ENCODE measurements at places on chromosomes 16 and 17. TPM values are rescaled to one million over a fixed set of nuclear protein-coding genes. Genes with fewer than 3 reads are reported as not detected.

DNA sequence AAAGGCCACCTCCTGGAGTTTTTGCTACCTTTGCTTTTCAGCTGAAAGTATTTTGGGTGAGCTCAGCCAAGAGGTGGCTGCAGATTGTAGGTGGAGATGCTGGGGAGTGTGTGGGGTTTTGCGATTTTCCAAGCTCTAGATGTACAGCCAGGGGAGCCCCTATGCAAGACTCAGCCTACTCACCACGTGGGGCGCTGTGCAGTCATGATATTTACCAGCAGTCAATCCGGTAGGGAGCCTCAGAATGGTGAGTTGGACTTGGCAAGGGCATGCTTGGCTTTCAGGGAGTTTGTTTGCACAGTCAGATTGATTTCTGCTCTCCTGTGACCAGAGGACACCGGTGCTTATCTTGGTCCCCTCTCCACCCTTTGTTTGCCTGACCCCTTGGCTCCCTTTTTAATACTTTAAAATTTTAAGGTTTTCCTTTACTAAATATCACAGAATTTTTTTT, 175.3 kb downstream of the UTP18 start:
- DNase-seq: peak; percentile 72

GRCh38 chr16:21267298-21267697, 10.8 kb downstream of the CRYM start:
- no peak for DNase-seq

DNA sequence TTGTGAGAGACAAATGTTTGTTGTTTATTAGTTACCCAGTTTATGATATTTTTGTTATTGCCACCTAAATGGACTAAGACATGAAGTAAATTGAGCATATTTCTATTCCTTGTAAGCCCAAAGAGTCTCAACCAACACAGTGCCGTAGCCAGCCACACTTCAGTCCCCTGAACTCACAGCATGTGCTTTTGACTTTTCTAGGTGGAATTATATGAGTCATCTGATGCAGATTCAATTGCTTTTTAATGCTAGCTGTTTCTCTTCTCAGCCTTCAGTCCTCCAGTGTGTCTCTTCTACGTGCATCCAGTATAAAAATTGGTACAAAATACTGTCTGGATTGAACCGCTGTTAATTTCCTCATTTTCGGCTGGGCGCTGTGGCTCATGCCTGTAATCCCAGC, 39.0 kb downstream of the IQCK start:
- no peak for DNase-seq

DNA sequence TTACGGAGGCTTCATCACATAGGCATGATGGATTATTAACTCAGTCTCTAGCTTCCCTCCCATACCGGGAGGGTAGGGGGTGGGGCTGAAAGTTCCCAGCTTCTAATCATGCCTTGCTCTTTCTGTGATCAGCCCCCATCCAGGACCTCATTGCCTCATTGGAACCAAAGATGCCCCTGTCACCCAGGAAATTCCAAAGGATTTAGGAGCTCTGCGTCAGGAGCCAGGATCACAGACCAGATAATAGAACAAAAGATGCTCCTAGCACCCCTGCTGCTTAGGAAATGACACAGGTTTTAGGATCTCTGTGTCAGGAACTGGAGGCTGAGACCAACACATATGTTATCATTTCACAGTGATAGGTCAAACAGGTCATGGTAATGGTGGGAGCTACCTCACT, 9.7 kb downstream of the USB1 start:
- no peak for DNase-seq

ABCA6 gene
- polyA plus RNA-seq: 33.0 TPM

SMARCD2 gene
- polyA plus RNA-seq: 27.9 TPM

PPY gene
- not detected for polyA plus RNA-seq

DNA sequence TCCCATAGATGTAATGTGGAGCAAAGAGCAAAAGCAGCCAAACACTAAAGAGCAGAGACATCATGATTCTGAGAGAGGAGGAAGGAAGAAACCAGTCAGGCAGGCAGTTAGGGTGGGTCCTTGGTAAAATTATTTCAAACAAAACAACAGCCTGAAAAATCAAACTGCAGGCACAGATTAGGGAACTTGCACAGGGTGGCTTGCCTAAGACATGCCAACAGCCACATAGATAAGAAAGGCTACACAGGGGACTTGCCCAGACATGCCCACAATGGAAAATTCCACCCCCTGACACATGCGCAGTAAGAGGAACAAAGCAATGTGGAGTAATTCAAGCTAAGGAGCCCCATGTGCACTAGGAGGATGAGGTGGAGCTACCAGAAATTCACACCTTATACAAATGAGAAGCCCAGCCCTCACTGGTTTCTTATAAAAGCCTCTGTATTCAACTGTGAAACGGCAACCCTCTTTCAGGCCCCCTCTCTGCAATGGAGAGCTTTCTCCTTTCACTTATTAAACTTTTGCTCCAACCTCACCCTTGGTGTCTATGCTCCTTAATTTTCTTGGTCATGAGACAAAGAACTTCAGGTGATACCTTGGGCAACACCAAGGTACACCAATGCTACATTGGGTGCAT, 7.3 kb upstream of the GAS7 start:
- DNase-seq: no peak

GRCh38 chr17:3890082-3890877, 2.6 kb downstream of the CAMKK1 start:
- peak; percentile 82 for DNase-seq

GRCh38 chr17:10048629-10049350, 143.7 kb upstream of the RCVRN start:
- no peak for DNase-seq

C17orf78 gene
- polyA plus RNA-seq: not detected

KRTAP4-4 gene
- not detected for polyA plus RNA-seq

DNA sequence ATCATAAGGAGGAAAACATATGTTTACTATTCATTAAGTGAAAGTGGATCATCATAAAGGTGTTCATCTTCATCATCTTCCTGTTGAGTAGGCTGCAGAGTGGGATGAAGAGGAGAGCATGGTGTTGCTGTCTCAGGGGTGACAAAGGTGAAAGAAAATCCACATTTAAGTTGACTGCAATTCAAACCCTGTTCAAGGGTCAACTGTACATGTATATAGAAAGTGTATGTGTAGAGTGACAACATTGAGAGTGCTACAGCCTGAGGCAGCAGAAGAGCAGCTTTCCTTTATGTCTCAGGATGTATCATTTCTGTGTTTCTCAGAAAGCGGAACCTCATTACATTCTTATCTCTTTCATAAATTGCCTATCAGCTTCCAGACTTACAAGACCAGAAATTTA, 17.2 kb downstream of the ORC6 start:
- DNase-seq: no peak

DNA sequence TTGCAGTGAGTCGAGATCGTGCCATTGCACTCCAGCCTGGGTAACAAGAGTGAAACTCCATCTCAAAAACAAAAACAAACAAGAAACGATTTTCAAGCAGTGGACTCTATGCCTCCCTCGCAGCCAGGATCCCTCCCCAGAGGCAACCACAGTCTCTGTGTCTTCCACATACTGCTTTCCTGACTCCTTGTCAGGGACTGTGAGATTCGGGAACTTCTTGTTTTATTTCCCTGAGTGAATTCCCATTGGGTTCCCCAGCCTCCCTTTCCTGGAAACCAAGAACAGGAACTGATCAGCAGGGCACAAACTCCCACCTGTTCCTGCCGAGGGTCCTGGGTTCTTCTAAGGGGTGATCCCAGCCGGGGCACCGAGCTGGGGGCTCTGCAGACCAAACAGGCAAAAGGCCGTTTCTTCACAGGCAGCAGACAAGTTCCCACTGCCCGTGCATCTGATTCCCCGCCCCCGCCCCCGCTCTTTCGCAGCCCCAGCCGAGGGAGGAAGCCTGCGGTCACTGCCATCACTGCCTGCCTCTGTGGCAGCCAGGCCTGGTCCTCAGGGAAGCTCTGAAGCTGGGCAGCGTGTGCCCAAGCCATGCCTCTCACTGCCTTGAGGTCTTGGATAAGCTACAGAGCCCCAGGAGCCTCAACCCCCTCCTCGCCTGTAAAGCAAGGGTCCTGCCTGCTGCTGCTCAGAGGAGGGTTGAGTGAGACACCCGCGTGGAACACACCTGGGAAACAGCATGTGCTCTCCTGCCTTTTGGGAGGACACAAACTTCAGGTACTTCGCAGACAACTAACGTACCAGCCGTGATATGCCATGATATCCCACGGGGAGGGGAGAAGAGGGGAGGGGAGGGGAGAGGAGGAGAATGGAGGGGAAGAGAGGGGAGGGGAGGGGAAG, 5.5 kb upstream of the PIEZO1 start:
- no peak for DNase-seq

C1QTNF8 gene
- polyA plus RNA-seq: 0.05 TPM

GRCh38 chr17:65920996-65921395, 270.9 kb downstream of the CEP112 start:
- no peak for DNase-seq

NPIPB6 gene
- polyA plus RNA-seq: 0.45 TPM

DNA sequence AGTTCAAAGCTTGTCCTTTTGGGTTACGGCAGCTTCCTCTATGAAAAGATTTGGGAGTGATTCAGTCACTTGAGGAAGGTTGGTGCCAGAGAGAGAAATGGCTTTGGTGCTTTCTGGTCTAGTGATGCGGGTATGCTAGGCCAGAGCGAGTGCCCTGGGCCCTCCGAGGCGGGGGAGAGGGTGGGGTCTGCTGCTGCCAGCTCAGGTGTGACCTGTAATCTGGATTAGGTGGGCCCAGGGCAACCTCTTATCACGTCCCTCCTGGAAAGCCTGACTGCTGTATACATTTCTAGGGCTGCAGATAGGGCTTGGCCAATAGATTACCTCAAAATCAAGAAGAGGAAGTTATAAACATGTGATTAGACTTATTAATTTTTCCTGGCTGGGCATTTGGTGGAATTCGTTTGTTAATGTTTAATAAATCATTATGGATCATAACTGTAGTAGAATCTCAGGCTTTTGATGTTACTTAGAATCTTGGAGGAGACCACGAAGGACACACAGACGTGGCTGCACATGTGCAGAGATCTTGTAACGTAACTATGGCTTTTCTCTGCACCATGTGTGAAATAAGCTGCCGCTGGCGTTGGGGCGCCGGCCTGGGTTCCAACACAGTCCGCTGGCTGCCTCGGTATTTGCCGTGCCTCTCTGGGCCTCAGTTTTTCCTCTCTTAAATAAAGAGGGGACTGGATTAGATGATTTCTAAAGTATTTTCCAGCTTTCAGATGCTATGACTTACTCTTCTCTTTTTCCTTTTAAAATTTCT, 1.2 kb downstream of the IRF8 start:
- no peak for DNase-seq

GRCh38 chr16:80006241-80007215, 406.0 kb upstream of the MAF start:
- DNase-seq: no peak

DNA sequence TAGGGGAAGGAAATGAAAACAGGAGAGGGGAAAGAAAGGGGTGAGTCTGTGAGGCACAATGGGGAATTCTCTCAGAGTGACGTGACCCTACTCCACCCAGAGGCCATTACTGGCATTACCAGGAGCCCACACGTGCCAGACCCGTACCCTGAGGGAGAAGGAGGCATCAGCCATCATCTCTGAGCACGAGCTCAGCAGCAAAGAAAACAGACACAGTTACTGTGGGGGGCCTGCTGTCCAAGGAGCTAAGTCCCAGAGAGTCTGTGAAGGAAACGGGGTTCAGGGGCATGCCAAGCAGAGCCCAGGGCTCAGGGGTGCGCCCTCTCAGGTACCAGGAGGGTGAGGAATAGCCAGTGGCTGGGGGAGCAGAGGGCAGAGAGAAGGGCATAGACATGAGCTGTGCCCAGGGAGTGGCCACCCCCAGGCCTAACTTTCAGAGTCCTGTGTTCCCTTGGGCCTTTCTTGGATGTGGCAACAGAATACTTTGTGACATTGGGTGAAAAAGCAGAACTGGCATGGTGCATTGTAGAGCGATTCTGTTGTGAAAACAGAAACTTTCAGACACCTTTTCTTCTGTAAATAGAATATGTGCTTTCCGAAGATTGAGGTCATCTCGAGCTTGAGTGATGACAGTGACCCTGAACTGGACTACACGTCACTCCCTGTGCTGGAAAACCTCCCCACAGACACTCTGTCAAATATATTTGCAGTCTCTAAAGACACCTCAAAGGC, 11.3 kb downstream of the TAF1C start:
- peak; percentile 70 for DNase-seq

DNA sequence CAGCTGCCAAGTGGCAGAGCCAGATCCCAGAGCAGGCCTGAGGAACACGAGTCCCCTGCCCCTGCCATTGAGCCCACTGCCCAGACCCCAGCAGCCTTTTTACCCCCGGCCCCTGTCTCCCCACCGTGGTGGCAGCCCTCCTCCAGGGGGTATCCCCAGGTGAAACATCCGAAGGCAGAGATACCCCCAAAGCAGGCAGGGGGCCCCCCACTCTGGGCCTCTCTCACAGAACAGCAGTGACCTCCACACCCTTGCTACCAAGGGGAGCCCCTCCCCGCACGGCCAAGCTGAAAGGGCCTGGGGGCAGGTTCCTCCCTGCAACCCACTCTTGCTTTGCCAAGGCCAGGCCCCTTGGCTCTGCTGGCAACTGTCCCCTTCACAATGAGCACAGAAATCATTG, 142.2 kb downstream of the ENGASE start:
- no peak for DNase-seq

CRISPLD2 gene
- polyA plus RNA-seq: 12.7 TPM

DNA sequence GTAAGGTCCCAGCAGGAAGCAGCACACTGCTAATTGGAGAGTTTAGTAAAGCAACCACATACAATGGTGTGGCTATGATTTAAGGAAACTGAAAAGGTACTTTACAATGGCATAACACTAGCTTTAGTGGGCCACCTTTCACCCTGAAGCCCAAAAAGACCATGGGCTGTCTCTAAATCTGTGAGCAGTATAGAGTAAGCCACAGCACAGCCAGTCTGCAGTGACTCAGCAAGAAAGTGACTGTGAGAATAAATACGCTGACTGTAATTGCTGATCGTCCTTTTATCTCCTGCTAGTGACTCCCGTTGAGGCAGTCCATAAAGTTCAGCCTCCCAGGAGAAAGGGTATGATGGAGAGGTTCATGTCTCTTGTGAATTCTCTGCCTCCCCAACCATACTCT, 679.8 kb upstream of the KIF2B start:
- DNase-seq: no peak

DNA sequence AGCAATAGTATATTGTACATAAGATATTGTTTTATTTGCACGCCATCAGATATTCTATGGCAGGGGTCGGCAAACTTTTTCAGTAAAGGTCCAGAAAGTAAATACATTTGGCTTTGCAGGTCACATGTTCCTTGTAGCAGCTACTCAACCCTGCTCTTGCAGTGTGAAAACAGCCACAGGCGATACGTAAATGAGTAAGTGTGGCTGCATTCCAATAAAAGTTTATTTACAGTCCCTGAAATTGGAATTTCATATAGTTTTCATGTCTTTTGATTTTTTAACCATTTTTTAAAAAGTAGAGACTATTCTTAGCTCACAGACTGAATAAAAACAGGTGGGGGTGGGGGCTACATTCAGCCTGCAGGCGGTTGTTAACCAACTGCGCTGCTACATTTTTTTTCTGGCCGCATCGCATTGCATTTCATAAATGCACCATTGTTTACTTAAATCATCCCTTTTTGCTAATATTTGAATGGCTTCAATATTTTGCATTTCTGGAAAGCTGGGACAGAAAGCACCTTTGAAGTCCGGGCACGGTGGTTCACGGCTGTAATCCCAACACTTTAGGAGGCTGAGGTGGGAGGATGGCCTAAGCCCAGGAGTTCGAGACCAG, 50.5 kb upstream of the HAPSTR1 start:
- DNase-seq: no peak

TNFAIP1 gene
- 20.1 TPM for polyA plus RNA-seq
